ENCODE measurements at places on chromosomes 12 and 14.

- no peak for DNase-seq
These were observed 337.7 kb downstream of the TMEM121 start for GRCh38 chr14:105864116-105864515.

DNA sequence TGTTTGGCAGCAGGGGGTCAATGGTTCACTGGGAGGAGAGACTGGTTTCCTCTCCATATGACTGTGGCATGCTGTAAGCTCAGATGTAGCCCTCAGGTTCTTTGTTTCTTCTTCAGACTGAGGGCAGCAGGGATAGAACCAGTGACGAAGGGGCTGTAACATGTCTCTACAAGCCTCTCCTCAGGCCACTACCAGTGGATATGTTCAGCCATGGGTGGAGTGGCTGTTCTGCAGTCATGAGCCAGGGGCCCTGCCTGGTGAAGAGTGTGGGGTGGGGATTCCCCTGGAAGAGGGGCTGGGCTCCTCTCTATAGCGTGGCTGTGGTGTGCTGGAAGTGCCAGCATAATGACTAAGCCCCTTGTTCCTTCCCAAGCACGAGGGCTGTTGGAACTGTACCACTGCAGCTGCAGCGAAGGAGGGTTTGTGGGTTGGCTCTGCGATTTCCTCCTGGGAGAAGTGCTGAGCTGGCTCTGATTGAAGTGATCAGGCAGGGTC, 55.8 kb downstream of the CMAS start:
- DNase-seq, result no peak

GRCh38 chr14:36767603-36768281, 106.1 kb downstream of the PAX9 start:
- DNase-seq, result no peak

DNA sequence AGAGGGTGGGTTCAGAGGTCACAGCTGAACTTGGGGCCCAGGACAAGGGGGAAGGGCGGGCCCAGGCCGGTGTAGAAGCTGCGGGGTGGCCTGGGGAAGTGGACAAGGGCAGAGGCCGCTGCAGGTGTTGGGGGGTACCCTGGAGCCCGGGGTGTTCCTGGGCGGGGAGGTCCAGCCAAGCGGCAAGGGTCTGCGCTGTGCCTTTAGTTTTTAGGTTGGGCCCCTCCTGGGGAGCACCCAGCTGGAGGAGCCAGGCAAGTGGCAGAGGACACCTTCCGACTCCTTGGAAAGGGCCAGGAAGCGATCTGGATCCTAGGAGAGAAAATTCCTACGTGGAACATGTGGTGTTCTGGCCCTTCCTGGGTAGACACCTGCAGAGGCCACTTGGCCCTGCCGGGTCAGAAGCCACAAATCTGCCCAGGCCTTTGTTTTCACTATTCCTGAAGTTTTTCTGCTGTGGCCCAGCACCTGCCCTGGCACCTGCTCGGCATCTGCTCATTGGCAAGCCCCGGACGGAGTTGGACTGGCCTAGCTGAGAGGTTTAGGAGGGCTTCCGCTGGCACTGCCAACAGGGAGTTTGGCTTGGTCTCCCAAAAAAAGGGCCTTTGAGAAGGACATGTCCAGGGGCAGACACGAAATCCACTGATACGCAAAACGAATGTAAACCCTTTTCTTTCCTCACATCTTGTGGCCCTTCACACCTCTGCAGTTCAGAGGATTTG, 61.1 kb downstream of the SMUG1 start:
- no peak for DNase-seq

DNA sequence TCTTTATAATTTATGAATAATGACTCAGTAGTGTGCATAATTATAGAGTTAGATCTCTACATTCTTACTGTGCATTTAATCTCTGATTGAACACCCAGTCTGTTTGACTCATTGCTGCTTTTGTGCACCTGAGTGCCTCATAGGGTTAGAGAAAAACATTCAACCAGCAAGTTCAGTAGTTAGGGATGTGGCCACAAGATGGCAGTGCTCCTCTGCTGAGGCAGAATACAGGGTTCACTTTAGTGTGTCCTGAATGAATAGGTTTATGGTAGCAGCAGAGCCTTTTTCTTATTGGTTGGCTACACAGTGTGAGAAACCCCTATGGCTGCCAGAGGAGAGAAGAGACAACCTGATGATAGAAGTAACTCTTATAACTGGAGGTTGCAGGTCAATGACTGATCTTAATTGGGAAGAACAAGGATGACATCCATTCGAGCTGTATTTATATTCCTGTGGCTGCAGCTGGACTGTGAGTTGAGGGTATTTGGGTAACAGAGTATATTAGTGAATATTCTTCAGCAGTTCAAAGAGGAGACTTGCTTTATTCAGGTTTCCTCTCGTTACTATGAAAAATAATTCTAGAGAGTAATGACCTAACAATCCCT, 194.9 kb upstream of the OR4E1 start:
- no peak for DNase-seq

- no peak for DNase-seq
These were observed 23.1 kb upstream of the PGF start for GRCh38 chr14:74978416-74978947.

DNA sequence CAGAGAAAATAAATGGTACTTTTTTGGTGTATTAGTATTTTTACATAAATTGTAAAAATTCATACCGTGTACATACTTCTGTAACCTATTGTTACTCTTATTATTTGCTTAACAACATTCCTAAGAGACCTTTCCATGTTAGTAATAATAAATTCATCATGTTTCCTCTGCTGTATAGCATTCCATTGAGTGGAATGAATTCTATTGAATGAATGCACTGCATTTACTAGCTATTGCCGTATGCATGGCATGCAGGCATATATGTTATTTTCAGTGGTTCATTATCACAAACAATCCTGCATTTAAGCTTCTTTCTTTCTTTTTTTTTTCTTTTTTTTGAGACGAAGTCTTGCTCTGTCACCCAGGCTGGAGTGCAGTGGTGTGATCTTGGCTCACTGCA, 137.6 kb upstream of the TBX3 start:
- DNase-seq, result no peak

GRCh38 chr12:26701604-26702215, 131.3 kb downstream of the ITPR2 start:
- no peak for DNase-seq

- DNase-seq, result no peak
These were observed 20.3 kb downstream of the TTC6 start for GRCh38 chr14:37615582-37616289.

GRCh38 chr12:127388985-127389384, 878.0 kb upstream of the TMEM132C start:
- no peak for DNase-seq

DNA sequence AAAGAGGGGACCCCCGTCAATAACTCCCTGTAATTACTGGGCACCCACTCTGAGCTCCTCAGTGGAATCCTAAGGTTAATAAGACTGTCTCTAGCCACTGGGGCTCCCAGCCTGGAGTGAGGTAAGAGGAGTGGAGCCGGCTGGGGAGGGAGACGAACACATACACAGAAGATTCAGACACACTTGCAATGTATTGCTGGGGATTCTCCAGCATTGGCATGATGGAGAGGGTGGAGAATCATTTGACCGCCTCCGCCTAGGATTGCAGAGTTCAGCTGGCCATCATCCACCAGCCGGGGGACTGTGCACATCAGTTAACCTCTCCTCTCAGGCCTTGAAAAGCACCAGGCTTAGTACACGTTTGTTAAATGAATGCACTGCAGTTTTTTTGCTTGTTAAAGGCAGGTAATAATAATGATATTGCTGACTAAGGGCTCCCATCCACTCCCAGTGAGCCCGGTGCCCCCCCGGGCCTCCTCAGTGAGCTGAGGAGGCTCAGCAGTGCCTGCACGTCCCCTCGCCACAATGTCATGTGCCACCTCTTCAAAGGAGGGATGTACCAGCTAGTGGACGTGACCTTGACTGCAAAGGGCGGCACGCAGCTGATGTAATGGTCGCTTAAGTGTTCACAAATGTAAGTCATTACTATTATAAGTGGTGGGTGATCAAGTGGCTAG, 20.3 kb upstream of the FAIM2 start:
- no peak for DNase-seq

DNA sequence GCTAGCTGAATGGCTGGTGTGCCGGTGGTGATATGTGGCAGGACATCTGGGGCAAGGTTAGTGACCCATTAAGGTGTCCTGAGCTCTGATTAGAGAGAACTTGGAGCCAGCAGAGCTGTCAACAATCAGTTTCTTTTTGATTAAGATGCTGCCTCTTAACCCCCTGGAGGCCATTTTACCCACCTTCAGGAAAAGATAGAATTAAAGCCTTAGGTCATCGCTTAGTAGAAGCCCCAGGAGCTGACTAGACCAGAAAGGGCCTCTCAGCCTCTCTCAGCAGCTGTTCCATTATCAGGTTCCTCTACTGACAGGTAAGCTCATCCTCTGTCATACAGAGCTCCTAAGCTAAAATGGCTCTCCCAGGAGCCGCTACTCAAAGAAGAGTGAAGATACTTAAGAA, 339.0 kb downstream of the FUT8 start:
- no peak for DNase-seq

DNA sequence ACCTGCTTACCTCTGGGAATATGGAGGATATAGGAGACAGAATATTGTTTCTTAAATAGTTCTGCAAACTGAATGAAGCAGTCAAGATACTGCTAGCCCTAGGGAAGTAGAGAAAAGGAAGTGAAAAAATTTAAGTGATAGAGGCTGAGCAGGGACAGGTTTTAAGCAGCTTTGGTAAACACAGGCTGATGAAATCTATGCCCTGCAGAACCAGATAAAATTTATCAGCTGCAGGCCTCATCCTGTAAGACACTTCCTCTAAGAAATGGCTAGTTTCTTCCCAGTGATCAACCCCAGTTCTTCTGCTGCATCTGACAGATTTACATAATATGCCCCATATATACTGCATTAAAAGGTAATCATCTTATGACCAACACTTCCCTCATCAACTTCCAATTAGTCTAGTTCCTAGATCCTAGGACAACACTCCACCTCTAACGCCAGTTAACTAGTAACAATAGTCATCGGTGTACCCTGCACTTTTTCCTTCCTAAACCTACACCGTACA, 1.3 kb upstream of the ESYT1 start:
- DNase-seq, result no peak

- DNase-seq, result no peak
These were observed 14.0 kb upstream of the NID2 start for GRCh38 chr14:52082903-52083302.

GRCh38 chr12:73964641-73965040, 573.0 kb upstream of the ATXN7L3B start:
- no peak for DNase-seq

DNA sequence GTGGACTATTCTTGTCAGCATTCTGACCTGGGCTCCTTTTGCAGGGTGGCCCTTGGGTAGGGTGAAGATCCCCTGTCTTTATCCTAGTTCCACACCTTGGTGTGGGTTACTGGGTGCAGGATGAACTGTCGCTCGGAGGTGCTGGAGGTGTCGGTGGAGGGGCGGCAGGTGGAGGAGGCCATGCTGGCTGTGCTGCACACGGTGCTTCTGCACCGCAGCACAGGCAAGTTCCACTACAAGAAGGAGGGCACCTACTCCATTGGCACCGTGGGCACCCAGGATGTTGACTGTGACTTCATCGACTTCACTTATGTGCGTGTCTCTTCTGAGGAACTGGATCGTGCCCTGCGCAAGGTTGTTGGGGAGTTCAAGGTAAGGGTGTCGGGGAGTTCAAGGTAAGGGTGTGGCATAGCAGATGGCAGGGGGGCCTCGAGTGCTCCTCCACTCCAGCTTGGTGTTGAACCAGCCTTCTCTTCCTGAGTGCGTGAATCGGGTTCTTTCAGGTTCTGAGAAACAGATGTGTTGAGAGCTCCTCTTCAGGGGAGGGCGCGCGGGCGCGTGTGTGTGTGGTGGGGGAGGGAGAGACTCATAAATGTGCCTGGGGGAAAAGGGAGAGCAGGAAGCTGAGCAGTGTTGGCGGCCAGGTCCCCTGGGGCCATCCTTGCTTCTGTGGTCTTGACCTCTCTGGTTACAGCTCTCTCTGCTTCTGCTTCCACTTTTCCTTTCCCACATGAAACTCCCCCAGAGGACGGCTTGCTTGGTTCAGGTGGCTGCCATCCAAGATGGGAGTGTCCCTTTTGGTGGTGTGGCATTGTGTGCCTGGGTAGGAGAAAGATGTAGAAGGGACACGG, 4.0 kb downstream of the ATG101 start:
- no peak for DNase-seq

DNA sequence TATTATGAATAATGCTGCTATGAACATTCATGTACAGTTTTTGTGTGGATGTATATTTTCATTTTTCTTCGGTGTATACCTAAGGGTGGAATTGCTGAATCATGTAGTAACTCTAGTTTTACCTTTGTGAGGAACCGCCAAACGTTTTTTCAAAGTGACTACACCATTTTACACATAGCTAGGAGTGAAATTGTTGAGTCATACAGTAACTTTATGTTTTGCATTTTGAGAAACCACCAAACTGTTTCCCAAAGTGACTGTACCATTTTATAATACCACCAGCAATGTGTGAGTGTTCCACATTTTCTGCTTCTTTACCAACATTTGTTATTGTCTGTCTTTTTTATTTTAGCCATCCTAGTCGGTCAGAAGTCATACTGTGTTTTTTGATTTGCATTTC, 3.1 kb upstream of the TPH2 start:
- no peak for DNase-seq

DNA sequence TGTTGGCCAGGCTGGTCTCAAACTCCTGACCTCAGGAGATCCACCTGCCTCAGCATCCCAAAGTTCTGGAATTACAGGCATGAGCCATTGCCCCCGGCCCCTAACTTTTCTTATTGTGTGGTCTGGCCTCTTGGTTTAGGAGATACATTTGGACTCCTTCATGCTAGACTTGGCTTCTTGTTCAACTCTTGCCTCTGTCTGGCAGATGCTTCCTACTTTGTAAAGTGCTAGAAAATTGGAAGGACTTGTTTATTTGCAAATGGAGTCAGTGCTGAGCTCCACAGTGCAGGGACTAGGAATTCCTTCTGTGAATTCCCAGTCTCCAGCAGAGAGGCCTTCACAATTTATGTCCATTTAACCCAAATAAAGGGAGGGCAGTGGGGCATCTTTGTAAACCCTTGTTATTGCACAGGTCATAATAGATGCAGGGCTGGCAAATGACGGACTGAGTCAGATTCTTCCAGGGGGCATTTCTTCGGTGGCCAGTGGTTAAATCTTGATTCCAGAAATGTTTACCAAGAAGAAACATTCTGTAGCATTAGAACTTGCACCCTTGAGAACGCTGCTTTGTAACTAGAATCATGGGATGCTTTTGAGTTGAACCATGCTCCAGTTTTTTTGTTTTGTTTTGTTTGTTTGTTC, 73.8 kb upstream of the TBX3 start:
- DNase-seq, result no peak

- no peak for DNase-seq
These were observed 59.8 kb downstream of the SUDS3 start for GRCh38 chr12:118436002-118436730.

- DNase-seq, result no peak
These were observed 5.4 kb downstream of the C12orf43 start for GRCh38 chr12:121010860-121011259.

DNA sequence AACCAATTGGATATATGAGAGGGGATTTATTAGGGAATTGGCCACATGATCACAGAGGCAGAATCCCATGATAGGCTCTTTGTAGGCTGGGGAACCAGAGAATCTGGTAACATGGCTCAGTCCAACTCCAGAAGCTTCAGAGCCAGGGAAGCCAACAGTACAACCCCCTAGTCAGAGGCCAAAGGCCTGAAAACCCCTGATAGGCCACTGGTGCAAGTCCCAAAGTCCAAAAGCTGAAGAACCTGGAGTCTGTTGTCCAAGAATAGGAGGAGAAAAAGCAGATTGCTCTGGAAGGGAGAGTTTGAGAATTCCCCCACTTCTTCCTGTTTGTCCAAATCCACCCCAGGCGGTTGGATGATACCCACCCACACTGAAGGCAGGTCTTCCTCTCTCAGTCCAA, 8.2 kb upstream of the TROAP start:
- DNase-seq, result no peak
